AG09309 (cell line): ENCODE measurements at places on chromosomes 4 and X.
A peak's percentile ranks its signal among the peaks of the same experiment; 100 is the strongest.

DNA sequence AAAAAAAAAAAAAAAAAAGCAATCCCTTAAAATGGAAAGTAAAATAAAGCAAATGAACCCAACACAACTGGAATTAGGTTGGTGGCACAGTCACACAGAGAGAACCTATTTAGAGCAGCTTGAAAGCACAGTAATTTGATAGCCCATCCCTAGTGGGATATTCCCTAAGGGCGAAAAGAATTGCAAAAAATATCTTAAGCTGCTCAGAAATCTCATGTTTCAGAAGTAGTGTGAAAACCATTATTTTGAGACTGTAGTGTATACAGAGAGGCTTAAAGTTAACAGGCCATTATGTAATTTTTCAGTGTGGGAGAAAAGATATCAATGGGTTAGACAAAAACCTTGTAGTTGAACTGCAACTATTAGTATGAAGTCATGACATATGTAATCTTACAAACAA lies 40.0 kb upstream of the DHX15 start:
- DNase-seq, result no peak

- DNase-seq, result no peak
Observed at GRCh38 chrX:27186671-27187070, 276.5 kb downstream of the PPP4R3C start.

- DNase-seq, result no peak
Observed at GRCh38 chr4:115489279-115489678, 375.9 kb upstream of the NDST4 start.

DNA sequence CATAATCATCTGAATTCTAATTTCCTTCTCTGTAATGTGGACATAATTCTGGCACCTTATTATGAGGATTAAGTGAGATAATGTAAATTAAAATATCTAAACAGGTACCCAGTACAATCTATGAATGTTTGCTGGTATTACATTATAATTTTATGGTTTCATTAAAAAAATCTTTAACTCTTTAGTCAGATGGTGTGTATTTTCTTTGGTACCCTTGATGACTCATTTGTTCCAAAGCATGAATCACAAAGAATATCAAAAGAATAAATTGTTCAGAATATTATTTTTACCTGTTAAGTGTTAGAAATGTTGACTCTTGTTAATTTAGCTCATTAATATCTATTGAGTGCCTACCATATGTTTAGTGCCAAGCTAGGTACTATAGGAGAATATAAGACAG lies 74.3 kb downstream of the SNX25 start:
- no peak for DNase-seq

GRCh38 chr4:19844446-19844845 lies 407.3 kb upstream of the SLIT2 start:
- DNase-seq, result no peak

- DNase-seq, result no peak
Observed at GRCh38 chrX:53211391-53211978, 13.5 kb downstream of the KDM5C start.

DNA sequence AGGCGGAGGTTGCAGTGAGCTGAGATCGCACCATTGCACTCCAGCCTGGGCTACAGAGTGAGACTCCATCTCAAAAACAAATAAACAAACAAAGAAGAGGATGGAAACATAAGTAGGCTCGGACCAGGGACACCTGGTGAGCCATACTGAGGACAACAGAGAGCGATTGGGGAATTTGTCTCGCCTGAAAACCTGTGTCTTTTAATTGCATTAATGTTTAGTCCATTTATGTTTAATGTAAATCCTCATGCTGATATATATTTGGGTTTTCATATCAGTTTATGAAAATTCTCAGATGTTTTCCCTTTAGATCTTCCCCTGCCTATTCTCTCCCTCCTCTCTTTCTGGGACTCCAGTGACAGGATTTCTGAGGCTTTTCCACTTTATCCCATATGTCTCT lies 84.6 kb downstream of the EVC start:
- DNase-seq, result no peak

- no peak for DNase-seq
Observed at GRCh38 chrX:81890521-81890920, 688.6 kb downstream of the SH3BGRL start.

DNA sequence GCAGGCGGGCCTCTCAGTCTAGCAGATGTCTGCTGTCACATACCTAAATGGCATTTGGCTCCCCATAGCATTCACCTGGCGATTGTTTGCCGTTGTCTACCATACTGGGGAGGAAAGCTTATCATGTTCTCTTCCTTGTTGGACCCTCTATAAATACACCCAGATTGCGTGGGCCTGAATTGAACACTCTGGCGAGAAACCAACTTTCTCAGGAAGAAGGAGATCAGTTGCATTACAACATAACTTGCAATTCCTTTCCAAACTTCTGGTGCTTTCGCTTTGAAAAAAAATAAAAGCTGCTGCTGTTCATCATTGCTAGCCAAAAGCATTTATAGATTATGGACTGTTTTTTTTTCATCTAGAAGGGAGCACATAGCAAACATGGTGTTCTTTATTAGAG lies 230.0 kb upstream of the GPC4 start:
- DNase-seq, result no peak

DNA sequence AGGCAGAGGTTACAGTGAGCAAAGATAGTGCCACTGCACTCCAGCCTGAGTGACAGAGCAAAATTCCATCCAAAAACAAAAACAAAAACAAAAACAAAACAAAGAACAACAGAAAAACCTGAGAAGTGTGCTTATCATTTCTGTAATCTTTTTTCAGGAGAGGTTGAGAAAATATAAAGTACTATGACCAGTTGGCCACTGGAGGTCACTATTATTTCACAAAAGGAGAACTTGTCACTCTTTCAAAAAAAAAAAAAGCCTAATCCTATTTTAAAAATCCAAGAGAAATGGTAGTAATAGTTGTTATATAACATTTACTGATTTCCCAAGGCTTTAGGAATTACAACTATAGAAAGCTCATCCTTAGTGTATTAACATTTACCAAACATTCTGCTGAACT lies 24.9 kb upstream of the RNF150 start:
- DNase-seq, result peak; percentile 25

DNA sequence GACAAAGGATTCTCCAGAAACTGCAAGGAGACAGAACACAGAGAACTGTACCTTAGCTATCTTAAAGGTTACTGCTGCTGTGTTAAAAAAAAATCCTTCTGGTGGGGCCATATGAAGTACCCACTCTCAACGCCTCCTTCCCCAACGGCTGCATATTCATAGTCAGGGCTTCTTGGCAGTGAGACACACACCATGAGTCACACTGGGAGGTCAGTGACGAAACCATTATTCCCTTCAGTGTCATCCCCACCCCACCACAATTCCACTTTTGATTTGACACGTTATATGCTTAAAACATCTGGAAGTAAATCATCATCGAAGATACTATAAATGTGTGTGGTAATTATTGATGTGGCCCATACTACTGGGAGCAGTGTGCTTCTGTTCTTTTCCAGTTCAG lies 271.5 kb downstream of the LDB2 start:
- DNase-seq, result peak; percentile 94

DNA sequence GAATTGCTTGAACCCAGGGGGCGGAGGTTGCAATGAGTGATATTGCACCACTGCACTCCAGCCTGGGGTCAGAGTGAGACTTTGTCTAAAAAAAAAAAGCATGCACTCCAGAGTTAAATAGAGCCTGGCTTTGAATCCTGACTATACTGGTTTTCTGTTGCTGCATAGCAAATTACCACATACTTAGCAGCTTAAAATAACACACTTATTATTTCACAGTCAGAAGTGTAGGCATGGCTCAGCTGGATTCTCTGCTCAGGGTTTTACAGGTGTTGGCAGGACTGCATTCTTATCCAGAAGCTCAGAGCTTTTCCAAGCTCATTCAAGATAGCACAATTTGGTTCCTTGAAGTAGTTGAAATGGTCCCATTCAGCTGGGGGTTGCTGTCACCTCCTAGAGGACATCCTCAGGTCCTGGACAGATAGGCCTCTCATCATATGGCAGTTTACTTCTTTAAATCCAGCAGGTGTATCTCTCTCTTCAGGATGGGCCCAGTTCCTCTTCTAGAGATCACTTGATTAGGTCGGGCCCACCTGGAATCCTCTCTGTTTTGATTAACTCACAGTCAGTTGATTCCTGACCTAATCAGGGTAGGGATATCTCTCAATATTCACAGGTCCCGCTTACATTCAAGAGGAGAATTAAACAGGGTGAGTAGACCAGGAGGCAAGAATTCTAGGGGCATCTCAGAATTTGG lies 26.8 kb downstream of the DOCK11 start:
- DNase-seq, result no peak

GRCh38 chrX:7925867-7926472 lies 1.2 kb downstream of the PNPLA4 start:
- DNase-seq, result peak; percentile 28

- no peak for DNase-seq
Observed at GRCh38 chr4:57425610-57426009, 315.4 kb upstream of the IGFBP7 start.

DNA sequence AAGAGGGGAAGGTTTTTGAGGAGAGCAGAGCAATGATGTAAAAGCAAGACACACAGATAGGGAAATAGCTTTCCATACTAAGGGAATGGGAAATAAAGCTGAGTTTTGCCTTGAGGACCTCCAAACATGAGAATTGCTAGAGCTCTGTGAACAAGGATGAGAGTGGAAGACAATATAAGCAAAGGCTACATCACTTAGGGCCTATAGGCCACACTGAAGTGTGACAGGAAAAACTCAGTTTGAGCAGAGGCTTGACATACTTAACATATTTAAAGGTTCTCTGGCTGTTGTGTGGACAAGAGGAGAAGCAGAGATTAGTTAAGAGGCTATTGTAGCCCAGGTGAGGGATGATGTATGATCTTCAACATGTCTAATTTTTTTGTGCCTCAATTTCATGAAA lies 5.3 kb upstream of the SRP72 start:
- no peak for DNase-seq

DNA sequence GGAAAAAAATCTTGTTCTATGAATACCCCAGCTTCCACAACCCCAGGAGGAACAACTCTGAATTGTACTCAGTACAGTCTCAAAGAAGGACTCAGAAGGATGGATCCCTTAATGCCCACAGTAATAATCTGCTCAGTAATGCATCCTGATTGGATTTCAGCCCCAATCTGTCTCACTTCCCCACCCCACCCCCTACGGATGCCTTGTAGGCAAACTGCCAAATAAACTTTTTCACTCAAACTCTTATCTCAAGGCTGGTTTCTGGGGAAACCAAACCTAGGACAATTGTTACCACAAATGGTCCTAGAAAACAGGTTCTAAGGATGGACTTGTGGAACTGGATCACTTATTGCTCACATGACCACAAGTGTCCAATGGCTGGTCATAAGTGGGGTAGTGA lies 1021.8 kb upstream of the INTU start:
- DNase-seq, result no peak

DNA sequence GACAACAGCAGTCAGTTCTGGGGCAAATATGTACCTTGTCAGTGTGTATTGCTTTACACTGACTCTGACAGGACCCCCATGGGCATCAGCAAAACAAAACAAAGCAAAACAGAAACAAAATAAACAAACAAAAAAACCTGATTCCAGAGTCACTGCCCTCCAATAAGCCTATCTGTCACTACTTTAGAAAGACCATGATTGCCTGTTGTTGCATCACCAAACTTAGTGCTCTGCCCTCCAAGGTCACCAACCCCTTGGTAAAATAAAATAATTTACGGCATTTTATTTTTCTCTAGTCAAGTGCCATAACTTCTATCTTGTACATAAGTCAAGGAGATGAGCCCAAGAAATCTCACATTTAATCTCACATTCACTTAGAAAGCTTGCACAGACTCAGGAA lies 120.9 kb upstream of the ADAMTS3 start:
- no peak for DNase-seq

DNA sequence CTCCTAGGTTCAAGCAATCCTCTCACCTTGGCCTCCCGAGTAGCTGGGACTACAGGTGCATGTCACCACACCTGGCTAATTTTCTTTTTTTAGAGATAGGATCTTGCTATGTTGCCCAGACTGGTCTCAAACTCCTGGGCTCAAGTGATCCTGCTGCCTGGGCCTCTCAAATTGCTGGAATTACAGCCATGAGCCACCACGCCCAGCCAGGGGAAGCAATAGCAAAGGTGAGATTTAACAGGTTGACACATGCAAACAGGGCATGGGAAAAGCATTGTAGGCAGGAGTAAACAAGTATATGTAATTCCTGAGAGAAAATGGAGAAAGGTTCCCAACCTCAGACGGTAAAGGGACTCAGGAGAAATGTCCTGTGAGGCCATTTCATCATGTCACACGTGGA lies 33.6 kb upstream of the TBL1X start:
- DNase-seq, result no peak

- DNase-seq, result no peak
Observed at GRCh38 chr4:185899833-185900232, 87.8 kb upstream of the SORBS2 start.

- DNase-seq, result no peak
Observed at GRCh38 chr4:152803541-152803940, 23.8 kb downstream of the ARFIP1 start.

- DNase-seq, result no peak
Observed at GRCh38 chrX:29082558-29082957, 495.3 kb downstream of the IL1RAPL1 start.

DNA sequence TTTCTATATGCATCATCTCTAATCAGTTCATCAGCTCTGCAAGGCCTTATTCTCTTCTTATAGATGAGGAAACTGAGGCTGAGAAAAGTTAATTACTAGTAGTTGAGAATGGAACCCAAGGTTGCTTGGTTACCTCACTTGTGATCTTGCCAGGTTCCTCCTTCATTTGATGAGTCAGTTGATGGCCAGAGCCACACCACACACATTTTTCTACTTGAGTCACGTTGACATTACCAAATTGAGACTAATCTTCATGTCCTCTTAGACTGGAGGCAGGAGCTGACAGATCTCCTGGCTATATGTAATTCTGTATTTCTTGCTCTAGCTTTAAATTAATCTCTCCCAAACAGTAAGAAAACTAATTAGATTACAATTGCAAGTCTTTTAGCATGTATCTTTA lies 428.4 kb downstream of the AFF2 start:
- DNase-seq, result no peak

DNA sequence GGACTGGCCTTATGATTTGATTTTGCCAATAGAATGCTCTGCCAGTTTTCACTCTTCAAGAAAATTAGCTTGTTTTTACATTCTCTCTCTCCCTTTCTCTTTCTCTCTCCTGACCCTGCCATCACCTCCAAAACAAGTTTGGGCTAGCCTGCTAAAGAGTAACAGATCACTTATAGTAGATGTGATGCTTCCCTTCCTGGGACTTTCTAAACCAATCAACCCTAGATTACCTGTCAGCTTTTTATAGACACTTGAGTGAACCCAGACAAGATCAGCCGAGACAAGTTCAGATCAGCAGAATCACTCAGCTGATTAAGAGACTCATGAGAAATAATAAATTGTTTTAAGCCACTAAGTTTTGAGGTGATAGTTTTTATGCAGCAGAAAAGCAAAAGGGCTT lies 521.2 kb downstream of the ANKRD50 start:
- DNase-seq, result no peak

GRCh38 chr4:24559032-24559821 lies 25.1 kb downstream of the DHX15 start:
- no peak for DNase-seq
